Right lobe of liver (tissue), 6 donors: ENCODE measurements at places on chromosomes 11 and 22.

DNA sequence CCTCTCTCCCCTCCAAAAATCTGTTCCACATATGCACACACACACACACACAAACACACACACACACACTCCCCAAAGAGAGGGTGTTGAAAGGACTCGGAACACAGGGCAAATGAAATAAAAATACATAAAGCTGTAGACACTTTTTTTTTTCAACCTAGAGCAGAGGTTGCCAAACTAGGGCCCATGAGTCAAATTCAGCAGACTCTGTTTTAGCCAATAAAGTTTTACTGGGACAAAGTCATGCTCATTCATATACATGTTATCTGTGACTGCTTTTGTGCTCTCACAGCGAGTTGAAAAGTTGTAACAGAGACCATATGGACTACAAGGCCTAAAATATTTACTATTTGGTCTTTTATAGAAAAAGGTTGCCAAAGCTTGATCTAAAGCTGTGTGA, 8.9 kb downstream of the IMMP1L start:
- DNase-seq = no peak
- no peaks in the 10 kb centered on the region for H3K4me1 ChIP-seq
- no peaks in the 10 kb centered on the region for H3K27me3 ChIP-seq
- H3K27ac ChIP-seq = no peak overlapping the region
- H3K4me3 ChIP-seq = no peak overlapping the region
- H3K36me3 ChIP-seq = no peaks in the 10 kb centered on the region

- H3K4me3 ChIP-seq = no peak overlapping the region
- H3K36me3 ChIP-seq = no peaks in the 10 kb centered on the region
- H3K27me3 ChIP-seq = no peaks in the 10 kb centered on the region
- DNase-seq = no peak
Measured at GRCh38 chr11:131686836-131687235, 316.4 kb downstream of the NTM start.

DNA sequence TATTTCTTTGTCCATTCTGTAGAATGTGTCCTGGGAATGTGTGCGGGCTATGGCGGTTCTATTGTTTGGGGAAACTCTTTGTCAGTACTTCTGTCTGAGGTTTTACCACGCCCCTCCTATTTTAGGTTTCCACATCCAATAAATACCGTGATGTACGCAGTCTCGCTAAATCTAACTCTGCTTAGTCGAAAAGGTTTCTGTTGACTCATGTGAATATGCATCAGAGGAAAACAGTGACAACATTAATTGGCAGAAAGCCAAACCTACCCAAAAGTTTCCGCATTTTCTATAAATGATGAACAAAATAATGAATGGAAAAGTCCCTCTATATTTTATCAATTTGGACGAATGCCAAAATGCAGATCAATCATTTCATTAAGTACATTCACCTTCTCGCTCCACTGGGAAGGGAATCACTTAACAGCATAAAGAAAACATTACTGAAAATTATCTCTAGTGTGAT, 143.4 kb downstream of the MAML2 start:
- no peaks in the 10 kb centered on the region for H3K27me3 ChIP-seq
- DNase-seq = no peak
- no peak overlapping the region for H3K4me3 ChIP-seq
- peak overlapping the region; percentile 4 for H3K27ac ChIP-seq

- no peak for DNase-seq
- no peaks in the 10 kb centered on the region for H3K27me3 ChIP-seq
- H3K4me3 ChIP-seq = no peak overlapping the region
Measured at GRCh38 chr11:18299721-18300120, 22.2 kb downstream of the HPS5 start.

DNA sequence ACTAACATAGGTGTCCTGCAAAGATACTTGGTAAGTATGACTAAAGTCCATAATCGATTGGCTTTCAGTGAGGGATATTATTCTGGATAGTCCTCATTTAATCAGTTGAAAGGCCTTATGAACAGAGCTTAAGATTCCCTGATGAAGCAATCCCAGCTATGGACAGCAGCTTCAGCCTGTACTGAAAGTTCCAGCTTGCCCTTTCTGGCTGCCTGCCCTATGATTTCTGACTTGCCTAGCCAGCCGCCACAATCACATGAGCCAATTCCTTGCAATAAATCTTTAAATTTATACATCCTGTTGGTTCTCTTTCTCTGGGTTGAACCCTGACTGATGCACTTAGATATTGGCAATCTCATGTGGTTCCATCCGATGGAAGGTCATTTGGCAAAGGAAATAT, 759.0 kb upstream of the API5 start:
- no peak overlapping the region for H3K4me3 ChIP-seq
- no peaks in the 10 kb centered on the region for H3K4me1 ChIP-seq
- no peaks in the 10 kb centered on the region for H3K27me3 ChIP-seq
- no peak for DNase-seq

DNA sequence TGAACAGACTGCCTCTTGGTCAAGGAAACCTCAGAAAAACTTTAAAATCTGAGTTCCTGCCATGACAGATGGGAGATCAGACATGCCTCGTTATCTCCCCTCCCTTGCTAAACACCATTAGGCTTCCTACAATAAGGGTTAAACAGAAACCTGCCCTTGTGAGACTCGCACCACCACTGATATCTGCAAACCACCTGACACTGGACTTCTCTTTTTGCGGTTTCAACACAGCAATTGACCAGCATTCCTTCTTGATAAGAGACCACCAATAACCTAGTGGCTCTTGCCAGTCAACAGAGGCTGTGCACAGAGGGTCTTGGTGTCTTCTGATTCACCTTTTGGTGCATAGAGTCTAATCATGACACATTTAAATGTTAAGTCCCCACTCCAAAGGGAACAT, 4.4 kb downstream of the OR5M8 start:
- no peak overlapping the region for H3K27ac ChIP-seq
- no peaks in the 10 kb centered on the region for H3K36me3 ChIP-seq
- no peaks in the 10 kb centered on the region for H3K4me1 ChIP-seq
- no peaks in the 10 kb centered on the region for H3K27me3 ChIP-seq
- no peak overlapping the region for H3K4me3 ChIP-seq
- DNase-seq = no peak

GRCh38 chr22:47334601-47335000, 572.2 kb downstream of the TBC1D22A start:
- H3K4me3 ChIP-seq = no peak overlapping the region
- no peaks in the 10 kb centered on the region for H3K36me3 ChIP-seq
- no peaks in the 10 kb centered on the region for H3K4me1 ChIP-seq
- no peak for DNase-seq
- H3K27me3 ChIP-seq = no peaks in the 10 kb centered on the region
- H3K27ac ChIP-seq = no peak overlapping the region
